ENCODE measurements at places on chromosomes 12 and 14.

DNA sequence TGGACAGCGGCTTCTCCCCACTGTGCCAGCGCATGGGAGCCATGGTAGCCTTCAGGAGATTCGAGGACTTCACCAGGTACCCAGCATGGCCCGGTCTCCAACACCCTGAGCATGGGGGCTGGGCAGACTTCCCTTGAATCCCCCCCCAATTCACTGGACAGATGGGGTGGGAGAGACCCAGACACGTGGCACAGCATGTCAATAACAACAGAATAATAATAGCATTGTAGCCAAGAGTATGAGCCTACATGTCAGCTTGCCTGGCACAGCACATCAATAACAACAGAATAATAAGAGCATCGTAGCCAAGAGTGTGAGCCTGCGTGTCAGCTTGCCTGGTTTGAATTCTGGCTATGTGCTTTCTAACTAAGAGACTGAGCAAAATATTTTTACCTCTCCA lies 76.4 kb downstream of the FOXN4 start:
- DNase-seq = no peak

GRCh38 chr12:81597928-81598604 lies 161.1 kb downstream of the PPFIA2 start:
- DNase-seq = no peak

DNA sequence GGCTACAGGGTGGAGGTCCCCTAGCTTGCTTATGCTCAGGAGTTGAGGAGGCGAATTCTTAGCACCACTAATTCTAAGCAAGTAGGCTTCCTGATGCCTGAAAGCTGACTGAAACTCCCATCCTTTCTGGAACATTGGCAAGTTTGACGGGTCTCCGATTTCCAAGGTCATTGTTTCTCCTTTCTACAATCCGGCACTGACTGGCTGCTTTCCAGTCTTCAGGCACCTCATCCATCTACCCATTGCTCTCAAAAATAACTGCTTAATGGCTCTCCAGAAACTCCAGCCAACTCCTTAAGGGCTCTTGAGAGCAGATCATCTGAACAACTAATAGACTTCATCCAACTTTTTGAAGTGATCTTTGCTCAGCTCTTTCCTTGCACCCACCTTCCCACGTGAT lies 13.3 kb downstream of the REM2 start:
- DNase-seq = no peak

- DNase-seq = no peak
Observed at GRCh38 chr14:31340297-31341063, 79.9 kb downstream of the HEATR5A start.

GRCh38 chr14:32820181-32820580 lies 118.5 kb upstream of the NPAS3 start:
- DNase-seq = no peak

DNA sequence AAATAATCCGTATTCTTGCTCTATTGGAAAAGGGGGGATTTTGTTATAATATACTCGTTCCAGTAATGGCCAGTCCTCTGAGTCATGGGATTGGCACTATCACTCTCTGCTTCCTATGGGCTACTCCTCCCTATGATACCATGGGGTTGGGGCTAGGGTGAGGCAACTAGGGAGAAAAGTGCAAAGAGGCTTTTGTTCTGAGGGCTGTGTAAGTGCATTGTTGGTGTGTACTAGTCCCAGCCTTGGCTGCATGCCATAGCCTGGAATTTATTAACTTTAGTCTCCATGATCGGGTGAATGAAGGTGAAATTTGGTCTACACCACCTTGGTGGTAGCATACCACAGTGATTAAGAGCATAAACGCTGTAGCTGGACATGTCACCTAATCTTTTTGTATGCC lies 247.6 kb downstream of the RPAP3 start:
- no peak for DNase-seq

DNA sequence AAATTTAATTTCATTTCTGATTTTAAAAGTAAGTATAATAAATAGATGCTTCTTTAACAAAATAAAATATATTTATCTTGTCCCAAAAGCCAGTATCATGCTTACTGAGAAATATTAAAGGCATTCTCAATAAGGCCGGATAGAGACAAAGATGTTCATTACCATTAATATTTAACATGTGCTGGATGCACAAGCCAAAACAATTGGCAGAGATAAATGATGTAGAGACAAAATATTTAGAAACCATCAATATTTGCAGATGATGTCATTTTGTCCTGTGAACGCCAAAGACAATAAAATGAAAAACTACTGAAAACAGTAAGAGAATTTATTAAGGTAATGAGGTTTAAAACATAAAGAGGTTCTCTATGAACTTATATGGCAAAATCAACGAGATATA lies 313.5 kb downstream of the ITPR2 start:
- DNase-seq = no peak

GRCh38 chr12:56333197-56333678 lies 562 bp downstream of the PAN2 start:
- DNase-seq = no peak

GRCh38 chr12:130266751-130267150 lies 70.9 kb upstream of the PIWIL1 start:
- no peak for DNase-seq

- no peak for DNase-seq
Observed at GRCh38 chr12:125267114-125267513, 201.9 kb downstream of the AACS start.

DNA sequence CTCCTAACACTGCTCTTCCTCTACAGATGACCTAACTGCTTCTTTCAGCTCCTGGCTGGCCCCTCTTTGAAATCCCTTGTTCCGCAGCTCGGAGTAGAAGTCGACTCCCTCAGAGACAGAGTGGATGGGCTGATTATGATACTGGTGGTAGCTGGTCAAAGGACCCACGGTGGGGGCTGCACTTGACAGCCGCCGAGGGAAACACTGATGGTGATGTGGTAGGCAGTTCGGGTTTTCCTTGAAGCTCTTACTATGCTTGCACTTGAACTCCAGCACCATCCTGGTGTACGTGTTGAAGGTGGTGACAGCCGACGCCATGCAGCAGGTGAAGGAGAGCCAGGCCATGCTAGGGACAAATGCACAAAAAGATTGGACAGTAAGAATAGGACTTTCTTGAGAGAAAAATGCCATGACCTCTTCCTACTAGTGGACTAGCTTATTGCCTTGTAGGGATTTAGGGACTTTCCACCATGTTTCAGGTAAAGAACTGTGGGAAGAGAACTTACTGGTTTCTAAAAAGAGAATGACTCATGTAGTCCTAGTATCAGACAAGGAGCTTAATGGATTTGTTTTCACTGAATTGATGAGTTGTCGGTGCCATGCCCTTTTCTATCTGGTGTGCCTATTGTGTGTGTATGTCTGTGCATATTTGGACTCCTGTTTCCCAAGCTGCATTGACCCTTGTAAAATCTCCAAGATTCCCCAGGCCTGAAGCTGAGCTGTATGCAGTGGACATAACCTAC lies 18.4 kb downstream of the GSG1 start:
- no peak for DNase-seq

DNA sequence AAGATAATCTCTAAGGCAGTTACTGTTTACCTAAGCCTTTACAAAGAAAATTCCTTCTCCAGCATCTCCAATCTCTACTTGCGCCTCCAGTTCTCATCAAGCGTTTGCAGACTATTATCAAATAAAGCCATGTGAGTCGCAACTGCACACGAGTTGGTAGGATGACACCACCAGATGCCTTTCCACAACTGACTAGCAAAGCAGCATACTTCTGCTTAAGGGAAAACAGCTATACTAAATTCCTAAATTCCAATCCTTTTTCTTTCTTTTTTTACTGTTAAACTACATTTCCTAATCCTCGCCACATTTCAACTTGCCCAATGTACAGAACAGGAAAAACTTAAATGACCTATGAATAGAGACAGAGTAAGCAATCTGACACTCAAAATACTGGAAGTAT lies 166.7 kb downstream of the ITPR2 start:
- no peak for DNase-seq
